ENCODE measurements at places on chromosomes 13 and 19.

- no peak for DNase-seq
These were observed 13.0 kb downstream of the CCNA1 start for GRCh38 chr13:36445278-36445677.

DNA sequence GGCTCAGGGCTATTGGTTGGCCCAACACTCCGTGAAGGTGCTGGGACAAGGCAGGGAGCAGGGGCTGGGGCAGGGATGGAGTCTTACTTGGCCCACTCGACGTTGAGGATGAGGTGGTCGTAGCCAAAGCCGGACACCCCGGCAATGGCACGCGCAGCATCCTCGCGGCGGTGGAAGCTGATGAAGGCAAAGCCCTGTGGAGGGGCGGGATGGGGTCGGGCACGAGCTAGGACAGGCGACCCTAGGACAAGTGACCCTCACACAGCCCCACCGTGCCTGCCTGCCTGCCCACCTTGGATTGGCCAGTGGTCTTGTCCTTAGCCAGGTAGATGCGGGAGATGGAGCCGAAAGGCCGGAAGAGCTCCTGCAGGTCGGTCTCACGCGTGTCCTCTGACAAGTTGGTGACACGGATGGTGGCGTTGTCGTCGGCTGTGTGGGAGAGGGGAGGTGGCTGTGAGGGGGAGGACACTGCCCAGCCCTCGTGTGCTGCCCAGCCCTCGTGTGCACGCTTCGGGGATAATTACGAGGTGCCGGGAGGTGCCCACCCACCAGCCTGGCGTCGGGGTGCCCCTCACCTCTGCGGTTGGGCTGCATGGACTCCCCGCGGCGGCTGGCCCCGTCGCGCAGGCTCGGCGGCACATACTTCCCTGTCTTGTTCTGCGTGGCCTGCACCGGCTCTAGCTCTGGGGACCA is 4.0 kb downstream of the P2RY11 start:
- DNase-seq: no peak

- DNase-seq: no peak
These were observed 17.2 kb downstream of the BRD4 start for GRCh38 chr19:15315101-15315500.

GRCh38 chr13:30037766-30038165 is 187.3 kb upstream of the UBL3 start:
- DNase-seq: no peak

DNA sequence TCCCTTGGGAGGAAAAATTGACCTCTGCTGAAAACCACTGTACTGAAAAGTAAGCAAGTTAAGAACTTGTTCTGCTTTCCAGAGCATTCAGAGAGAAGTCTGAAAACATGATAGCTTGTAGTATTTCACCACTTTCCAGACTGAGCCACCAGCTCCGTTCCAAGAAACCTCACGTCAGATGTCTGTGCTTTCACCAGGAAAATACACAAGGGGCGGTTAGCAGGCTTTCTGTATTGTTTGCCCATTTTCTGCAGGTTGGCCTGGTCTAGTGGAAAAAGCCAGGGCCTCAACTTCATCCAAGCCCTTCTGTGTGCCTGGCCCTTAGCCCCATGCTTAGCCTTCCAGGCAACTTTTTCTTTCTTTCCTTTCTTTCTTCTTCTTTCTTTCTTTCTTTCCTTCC is 36.4 kb downstream of the RXFP2 start:
- DNase-seq: no peak

- peak; percentile 25 for DNase-seq
These were observed 9.4 kb downstream of the SAMD4B start for GRCh38 chr19:39351537-39352064.

GRCh38 chr13:68190818-68191217 is 960.7 kb upstream of the PCDH9 start:
- no peak for DNase-seq

DNA sequence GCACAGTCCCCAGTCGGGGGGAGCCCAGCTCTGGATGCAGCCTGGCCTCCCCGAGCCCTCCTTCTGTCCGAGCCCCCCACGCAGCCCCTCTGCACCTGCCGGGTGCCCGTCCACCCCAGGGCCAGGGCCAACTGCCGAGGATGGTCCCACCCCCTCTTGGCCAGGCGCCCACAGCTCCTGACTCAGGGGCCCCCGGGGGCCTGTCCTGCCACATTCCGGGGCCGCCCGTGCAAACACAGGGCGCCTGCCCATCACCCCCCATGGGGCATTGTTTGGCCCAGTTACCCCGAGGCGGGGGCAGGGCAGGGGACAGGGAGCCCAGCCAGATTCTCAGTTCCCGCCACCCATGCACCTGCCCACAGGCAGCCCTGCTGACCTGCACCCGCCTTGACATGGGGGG is 5.3 kb upstream of the TCF3 start:
- DNase-seq: no peak

DNA sequence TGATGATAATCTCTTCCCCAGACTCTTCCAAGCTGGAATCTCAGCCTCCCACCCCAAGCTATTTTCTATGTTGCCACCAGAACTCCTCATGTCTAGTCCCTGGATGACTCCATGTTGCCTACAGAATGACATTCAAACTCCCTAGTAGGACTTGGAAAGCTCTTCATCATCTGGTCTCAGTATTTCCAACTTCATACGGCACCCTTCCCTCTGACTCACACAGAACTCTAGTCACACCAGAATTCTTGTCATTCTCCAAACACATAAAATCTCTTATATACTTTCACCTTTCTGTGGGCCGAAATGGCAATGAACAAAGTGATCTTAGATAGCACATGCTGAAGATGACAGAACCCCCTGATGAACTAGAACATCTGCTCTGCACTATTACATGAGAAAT is 86.2 kb downstream of the CAB39L start:
- DNase-seq: no peak

- peak; percentile 59 for DNase-seq
These were observed 420 bp downstream of the IL17D start for GRCh38 chr13:20703780-20704458.

GRCh38 chr13:27359199-27359821 is 65.1 kb upstream of the GTF3A start:
- DNase-seq: peak; percentile 39

GRCh38 chr13:32829269-32829668 is 187.0 kb upstream of the KL start:
- no peak for DNase-seq

DNA sequence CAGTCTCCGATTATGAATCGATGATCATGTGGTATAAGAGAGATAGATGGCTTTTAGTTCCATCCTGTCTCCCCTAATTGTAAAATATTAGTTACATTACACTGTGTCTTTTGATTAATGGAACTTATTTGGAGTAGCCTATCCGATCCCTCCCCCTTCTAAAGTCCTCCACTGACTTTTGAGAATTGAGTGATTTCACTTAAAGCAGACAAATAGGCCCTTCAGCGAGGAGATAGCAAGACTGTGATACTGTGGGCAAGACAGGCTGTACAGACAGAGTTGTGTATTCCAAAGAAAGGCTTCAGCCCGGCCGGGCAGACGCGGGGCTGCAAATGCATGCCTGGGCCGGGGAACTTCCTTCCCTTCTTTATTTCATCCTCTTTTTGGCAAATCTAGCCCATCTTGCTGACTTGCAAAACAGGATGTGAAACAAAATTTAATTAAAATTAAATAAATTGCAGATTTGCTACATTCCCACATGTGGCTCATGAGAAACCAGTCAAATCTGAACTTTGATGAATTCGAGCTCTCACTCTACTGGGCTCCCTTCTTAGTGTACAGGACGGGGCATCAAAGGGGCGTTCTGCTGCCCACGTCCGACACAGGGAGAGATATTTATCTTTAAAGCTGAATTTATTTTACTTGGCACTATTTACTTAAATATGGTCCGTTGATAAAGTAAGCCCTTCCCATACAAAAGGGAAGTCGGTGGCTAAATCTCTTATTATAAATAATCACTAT is 314.8 kb downstream of the ZNF536 start:
- DNase-seq: no peak

DNA sequence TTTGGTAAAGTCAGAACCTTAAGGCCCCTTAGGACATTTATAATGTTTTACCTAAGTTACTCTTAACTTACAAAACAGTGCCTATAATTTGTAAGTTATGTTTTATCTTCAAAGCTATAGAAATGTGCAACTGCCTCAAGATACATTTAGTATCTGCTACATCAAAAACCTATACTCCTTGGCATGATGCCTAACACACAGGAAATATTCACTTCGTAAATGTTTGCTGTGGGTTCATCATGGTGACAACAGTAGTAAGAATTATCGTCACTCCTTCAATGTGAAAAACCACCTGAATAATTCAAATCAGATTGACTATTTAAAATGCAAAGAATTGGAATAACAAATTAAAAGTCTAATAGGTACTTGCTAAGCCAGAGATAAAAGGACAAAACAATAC is 184.1 kb downstream of the DIAPH3 start:
- no peak for DNase-seq

DNA sequence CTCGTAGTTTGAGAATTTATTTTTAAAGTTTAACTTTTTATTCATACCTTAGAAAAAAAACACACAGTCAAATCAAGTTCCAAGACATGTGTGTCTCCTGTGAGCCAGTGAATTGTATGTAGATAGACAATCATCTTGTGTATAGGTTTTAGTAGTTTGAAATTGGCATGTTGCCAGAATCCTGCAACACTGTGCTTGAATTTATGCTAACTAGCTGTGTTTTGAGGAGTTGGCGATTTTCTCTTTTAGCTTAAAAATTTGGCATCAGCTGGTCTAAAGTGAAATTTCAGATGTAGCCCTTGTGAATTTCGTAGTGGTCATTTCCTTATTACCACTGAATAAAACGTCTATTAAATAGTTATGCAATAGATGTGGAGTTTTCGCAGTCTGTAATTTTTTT is 213.2 kb downstream of the ATP8A2 start:
- no peak for DNase-seq

- DNase-seq: peak; percentile 78
These were observed 18.2 kb downstream of the LSM4 start for GRCh38 chr19:18304458-18305310.

DNA sequence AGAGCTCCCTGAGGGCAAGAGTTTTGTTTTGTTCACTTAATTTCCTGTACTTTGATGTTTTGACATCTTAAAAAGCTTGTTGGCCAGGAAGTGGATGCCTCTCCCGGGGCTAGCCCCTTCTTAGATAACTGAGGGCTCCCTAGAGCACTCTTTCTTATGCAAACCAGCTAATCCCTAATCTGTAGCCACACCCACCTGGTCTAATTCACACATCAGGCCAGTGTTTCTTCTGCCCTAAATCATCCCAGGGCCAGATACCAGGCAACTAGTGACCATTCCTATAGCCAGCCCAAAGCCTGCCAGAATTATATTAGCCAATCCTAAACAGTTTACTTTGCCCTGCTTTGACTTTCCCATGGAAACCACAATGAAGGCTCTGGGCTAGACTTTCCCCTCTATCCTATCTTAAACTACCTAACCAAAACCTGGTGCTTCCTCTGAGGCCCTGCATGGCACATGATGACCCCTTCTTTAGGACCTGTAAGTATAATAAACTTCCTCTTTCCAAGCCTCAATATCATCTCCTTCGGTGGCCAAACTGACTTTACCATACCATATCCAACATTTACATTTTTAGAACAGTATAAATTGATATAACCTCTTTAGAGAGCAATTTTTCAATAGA is 24.8 kb downstream of the WBP4 start:
- DNase-seq: no peak

DNA sequence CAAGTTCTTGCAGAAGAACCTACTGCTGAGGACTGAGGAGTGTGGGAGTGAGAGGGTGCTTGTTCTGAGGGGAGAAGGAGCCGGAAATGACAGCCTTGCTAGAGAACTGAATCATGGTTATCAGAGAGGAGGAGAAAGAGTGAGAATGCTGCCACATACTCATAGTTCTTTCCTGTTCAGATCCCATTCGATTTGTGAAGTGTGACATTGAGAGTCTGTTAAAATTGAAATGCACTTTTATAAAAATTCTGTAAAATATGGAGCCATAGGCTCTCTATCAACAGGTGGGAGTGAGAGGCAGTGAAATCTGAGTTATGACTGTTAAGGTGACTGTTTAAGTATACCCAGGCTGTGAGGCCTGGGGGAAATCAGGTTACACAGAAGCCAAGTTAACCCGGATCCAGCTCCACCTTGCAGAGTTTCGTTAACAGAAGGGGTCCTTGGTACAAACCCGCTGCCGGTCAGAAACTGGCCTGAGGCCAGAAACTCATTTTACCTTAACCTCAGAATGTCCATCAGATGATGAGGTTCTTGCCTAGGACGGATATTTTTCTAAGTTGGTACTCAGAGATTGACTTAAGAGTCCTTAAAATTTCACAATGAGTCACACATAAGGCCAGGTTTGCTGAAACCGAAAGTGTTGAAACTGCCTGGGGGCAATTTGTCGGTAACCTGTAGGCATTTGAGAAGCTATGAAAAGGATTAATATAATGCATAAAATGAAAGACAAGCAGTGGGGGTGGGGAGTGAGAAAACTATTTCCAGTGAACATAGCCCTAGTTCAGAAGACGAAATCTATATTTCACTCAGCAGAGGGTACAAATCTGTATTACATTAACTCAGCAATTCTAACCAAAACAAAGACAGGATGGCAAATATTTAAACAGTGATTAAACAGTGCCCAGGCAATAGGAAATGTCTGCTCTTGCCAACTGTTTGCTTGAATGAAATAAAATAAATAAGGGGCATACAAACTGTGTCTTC is 350.5 kb downstream of the KCNRG start:
- no peak for DNase-seq

- no peak for DNase-seq
These were observed 7.3 kb downstream of the ZNF555 start for GRCh38 chr19:2848616-2849015.

DNA sequence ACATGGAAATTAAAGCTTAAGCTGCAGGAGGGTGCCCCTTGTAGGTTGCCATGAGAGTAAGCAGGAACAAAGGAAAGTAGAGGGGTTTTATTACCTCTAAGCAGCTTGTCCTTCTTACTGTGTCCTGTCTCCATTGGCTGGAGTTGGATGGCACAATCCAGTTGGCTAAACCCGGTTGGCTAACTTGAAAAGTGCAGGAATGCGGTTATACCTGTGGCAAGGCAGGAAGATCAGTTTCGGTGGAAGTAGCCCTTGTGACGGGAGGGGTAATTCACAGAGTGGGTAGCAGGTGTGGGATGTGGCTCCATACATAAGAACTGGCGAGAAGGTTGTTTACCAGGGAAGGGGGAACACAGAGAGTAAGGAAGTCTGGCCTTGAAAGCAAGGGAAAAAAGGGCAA is 3.2 kb downstream of the ZNF726 start:
- DNase-seq: no peak
